ENCODE measurements at places on chromosomes 1 and 21. TPM values are rescaled to one million over a fixed set of nuclear protein-coding genes. Genes with fewer than 3 reads are reported as not detected.

The AKR7A3 gene
- total RNA-seq: 0.93 TPM

The CFAP141 gene
- total RNA-seq: not detected

The IFNLR1 gene
- 6.8 TPM for total RNA-seq

The BTBD19 gene
- 4.5 TPM for total RNA-seq

The SPOCD1 gene
- total RNA-seq: not detected

The CCDC190 gene
- total RNA-seq: not detected

The NMNAT2 gene
- not detected for total RNA-seq

The INKA2 gene
- total RNA-seq: 1.7 TPM

The SLC44A3 gene
- total RNA-seq: not detected

Measured in activated CD8-positive, alpha-beta memory T cell treated with anti-CD3 and anti-CD28 coated beads, Interleukin-2, amount 10 ng/mL, durations not matched to agents 7 days and 5 days (primary cell).